ENCODE measurements at places on chromosomes 1 and 21. TPM values are rescaled to one million over a fixed set of nuclear protein-coding genes. Genes with fewer than 3 reads are reported as not detected.
A peak's percentile ranks its signal among the peaks of the same experiment; 100 is the strongest.

DNA sequence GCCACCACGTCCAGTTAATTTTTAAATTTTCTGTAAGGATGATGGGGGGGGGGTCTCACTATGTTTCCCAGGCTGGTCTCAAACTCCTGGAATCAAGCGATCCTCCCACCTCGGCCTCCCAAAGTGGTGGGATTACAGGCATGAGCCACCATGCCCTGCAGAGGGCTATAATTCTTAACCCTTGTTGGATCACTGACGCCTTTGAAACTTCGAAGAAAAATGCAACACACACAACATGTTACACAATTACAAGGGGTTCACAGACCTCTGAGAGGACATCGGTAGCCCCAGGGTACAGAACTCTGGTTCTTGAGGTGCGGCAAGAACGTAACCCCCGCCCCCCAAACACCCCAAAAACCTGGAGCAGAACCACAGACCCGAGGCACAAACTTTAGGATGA is 8.4 kb upstream of the LUZP1 start:
- DNase-seq = no peak

GRCh38 chr1:98881901-98882300 is 122.8 kb downstream of the PLPPR5 start:
- DNase-seq = no peak

- no peak for DNase-seq
These were observed 86.8 kb downstream of the NPHP4 start for GRCh38 chr1:5905436-5905835.

- no peak for DNase-seq
These were observed 77.0 kb upstream of the NBPF4 start for GRCh38 chr1:108320849-108321248.

DNA sequence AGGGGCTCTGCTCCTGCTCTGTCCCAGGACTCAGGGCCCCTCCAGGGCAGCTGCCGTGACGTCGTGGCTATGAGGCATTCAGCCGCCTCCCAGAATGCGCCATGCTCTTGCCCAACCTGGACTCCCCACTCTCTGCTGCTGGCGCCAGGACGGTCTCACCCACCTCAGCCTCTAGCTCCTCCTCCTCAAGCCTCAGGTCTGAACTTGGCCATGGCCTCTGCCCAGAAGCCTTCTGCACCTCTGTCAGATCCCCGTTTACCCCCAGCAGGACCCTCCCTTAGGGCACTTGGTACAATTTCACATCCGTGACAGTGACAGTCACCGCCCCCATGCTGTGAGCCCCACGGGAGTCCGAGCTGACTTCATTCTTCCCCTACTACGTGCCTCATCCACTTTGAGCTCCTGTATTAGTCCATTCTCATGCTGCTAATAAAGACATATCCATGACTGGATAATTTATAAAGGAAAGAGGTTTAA is 4.9 kb downstream of the CSTB start:
- no peak for DNase-seq

C1orf174 gene
- total RNA-seq = 20.9 TPM

DNA sequence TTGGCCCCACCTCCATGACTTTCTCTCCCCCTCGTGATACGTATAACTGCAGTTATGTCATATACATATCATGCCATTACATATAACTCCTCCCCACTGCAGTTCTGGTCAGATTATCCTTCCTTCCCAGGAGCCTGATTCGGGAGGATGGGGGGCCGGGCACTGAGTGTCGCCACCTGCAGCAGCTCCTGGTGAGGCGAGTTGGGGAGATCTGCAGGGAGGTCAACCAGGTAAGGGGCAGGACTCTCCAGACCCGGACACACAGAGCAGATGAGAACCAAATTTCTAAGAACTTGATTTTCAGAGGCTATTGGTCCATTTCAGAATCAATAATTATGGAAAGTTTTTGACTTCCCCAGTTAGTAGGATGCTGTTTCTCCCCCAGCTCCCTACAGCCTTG is 19.5 kb downstream of the HYI start:
- no peak for DNase-seq

- no peak for DNase-seq
These were observed 86.1 kb upstream of the KLHDC7A start for GRCh38 chr1:18394563-18395156.

DNA sequence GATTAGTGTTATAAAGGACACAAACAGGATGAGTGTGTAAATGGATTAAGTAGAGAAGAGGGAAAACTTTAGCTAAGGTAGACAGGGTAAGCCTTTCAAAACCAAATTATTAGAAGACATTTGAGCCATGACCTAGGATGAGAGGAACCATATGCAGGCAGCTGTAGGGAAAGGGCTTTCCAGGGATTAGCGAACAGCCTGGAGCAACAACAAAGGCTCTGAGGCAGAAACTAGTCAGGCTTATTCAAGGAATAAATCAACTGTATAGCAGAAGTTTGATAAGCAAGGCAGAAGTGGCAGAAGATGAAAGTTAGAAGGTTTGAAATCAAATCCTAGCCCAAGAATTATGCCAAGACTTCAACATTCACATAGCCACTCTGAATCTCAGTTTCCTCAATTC is 21.3 kb downstream of the AIDA start:
- DNase-seq = no peak

- DNase-seq = no peak
These were observed 15.0 kb upstream of the FCAMR start for GRCh38 chr1:206985162-206985749.

DNA sequence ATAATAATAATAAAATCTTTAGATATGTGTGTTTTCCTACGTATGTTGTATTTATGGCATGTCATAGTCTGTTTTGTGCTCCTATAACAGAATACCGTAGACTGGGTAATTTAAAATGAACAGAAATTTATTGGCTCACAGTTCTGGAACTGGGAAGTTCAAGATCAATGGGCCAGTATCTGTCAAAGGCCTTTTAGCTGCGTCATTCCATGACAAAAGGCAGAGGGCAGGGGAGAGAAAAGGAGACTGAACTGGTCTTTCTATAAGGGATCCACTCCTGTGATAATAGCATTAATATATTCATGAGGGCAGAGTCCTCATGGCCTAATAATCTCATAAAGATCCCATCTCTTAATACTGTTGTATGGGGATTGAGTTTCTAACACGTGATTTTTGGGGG is 7.1 kb upstream of the SFT2D2 start:
- no peak for DNase-seq

DNA sequence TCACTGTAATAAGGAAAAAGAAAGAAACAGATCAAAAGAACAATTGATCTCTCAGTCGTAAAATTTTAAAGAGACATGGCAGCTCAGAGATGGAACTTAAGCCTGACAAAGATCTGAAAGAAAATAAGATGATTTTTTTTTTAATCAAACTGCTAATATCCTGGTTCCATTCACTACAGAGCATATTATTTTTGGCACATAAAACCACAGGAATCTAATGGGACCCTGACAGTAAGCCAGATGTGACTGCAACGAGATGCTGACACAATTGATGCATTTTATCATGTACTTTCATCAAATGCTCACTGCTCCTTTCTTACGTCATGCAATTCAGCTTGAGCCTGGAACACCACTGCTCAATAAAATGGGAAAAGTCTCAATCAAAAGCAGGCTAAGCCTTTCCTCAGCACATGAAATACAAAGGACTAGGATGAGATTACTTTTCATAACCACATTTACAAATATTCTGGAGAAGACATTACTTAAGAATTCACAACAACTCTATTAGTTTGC is 16.6 kb downstream of the GPATCH2 start:
- DNase-seq = no peak

APCS gene
- total RNA-seq = not detected

DNA sequence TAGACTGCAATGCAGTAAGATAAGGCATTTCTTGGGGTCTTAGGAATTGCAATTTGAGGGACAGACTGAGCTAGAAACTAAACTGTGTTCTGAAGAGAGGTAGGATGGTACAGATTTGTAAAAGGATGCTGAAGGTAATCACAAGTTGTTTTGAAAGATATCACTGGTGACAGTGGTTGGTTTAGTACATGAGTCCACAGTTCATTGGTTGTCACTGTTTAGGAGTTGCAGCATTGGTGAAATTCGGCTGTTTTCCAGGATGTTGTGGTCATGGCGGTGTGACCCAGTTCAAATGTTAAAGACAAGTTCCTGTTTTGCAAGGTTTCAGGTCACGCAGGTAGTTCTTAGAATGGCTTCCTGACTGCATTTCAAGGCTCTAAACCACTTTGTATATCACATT is 292.8 kb upstream of the B3GALT2 start:
- no peak for DNase-seq

- no peak for DNase-seq
These were observed 2.0 kb downstream of the KRTAP12-2 start for GRCh38 chr21:44664691-44665090.

LSM10 gene
- total RNA-seq = 42.7 TPM

DNA sequence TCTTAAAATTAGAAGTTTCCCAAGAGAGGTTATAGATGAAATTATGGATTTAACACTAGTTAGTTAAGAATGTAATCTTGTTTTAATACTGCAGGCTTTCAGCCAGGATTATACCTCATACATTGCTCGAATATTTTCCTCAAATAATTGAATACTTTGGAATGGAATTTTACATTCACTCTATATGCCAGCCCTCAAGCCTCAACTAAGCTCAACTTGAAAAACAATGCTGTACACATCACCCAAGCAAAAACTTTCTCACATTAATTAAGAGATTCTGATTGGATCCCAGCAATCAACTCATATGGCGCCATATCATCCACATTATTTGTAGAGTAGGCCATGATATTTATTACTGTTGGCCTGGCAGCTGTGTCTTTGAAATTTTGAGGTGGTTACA is 710.7 kb upstream of the ADAMTS5 start:
- DNase-seq = no peak

- DNase-seq = peak; percentile 65
These were observed 2.3 kb downstream of the SLC37A1 start for GRCh38 chr21:42515708-42516502.

GRCh38 chr1:34479731-34480130 is 275.1 kb upstream of the GJB5 start:
- DNase-seq = no peak

DNA sequence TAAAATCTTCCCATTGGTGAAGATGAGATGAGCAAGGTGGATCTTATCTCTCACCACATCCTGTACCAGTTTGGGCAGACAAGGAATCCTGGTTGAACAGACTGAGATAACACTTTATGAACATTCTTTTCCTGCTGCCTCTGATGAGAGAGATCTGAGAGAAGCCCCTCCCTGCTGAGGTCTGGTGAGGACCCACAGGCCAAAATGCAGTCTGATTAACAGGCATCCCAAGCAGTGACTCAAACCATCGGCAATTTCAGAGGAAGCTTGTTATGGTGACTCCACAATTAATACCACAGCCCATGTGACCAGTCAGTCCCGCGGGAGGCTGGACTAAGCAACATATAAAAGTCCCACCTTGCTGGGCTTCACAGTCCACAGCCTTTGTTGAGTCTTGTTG is at the start of gene PRR9:
Gene PRR9 (plus strand): TSS at position 373 of the 400 bp plus-strand sequence. CDS start 561 bp downstream, outside the sequence.
- no peak for DNase-seq

GRCh38 chr1:243719476-243719875 is 130.6 kb downstream of the AKT3 start:
- DNase-seq = no peak

GRCh38 chr1:113242481-113242880 is 147.8 kb upstream of the MAGI3 start:
- DNase-seq = no peak

RIPPLY3 gene
- total RNA-seq = 0.17 TPM

GRCh38 chr1:36956570-36956969 is 77.7 kb downstream of the GRIK3 start:
- no peak for DNase-seq

DNA sequence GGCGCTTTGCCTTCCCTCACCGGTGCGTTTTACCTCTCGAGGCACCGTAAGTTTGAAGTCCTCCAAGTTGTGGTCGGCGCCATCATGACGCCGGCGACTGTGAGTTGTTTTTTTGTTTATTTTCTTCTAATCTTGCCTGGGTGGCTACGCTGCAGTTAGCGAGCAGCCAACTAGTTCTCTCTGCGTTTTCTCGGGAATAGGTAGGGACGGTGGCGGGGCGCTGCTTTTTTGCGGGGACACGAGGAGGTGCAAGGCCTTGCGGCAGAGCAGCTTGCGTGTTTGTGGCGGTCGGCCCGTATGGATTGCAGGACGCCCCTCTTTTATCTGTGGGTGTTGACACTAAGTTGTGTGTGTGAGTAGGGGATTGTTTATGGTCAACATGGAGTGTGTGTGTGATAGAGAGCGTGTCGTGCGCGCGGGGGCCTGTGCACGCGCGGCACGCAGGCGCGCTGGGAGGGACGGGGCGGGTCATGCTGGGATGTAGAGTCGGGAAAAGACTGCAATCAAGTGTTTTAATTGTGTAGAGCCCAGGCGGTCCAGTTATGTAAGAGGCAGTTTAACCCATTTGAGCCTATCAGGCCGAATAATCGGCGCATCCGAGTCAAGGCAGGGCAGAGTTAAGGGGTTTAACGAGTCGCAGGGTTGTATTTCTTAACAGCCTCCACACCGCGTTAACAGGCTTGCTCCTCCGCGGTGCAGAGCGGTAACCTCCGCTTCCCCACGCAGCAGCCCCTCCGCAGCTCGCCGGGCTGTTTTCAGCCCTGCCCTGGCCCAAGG is 1.2 kb upstream of the NEGR1 start:
- peak; percentile 64 for DNase-seq

GRCh38 chr1:26409191-26409807 is 1.3 kb upstream of the LIN28A start:
- DNase-seq = no peak

GRCh38 chr1:51328279-51328678 is 2.1 kb downstream of the TTC39A start:
- DNase-seq = no peak

GNG12 gene
- 72.2 TPM for total RNA-seq

CALML6 gene
- total RNA-seq = 0.59 TPM

DNA sequence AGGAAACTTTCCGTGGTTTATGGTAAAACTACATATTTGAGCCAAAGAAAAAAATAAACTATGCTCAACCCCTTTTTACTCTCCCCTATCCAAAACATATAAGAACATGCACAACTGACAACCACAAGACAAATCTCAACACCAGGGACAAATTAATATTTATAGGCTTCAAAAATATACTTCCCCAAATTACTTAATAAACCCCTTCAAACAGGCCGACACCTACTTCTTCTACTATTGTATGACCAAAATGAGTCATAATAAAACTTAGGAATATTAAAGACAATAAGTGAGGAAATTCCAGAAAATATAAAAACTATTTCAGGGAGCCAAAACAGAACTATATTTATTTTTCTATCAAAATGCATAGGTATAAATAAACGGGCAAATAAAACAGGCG is 71.5 kb downstream of the TGFBR3 start:
- no peak for DNase-seq

WDR64 gene
- total RNA-seq = not detected
